ENCODE measurements at places on chromosomes 3 and 15.

GRCh38 chr3:146325170-146325569, 74.3 kb upstream of the PLSCR4 start:
- no peak for DNase-seq

GRCh38 chr3:171649911-171650592, 160.2 kb downstream of the PLD1 start:
- DNase-seq = no peak

- DNase-seq = no peak
Measured at GRCh38 chr3:9291821-9292410, 42.5 kb upstream of the SRGAP3 start.

- no peak for DNase-seq
Measured at GRCh38 chr3:133492159-133492741, 81.2 kb upstream of the CDV3 start.

GRCh38 chr3:193978486-193978885, 157.5 kb upstream of the HES1 start:
- no peak for DNase-seq

DNA sequence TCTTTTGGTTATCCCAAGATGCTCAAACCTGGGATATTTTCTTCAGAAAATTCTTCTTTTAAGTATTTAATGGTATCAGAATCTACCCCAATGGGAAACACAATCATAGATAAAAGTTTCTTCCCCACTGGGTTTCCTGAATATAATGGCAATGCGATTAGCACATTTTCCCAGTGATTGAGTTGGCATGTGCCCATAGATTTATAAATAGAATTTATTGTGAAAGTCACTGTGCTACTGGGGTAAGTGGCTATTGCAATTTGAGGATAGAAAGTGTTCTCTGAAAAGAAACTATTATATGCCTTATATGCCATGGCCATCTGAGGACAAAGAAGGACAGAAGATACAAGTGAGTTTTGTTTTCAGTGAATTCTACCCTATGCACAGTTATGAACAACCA, 99.0 kb upstream of the RBMS3 start:
- DNase-seq = no peak

GRCh38 chr3:106825962-106826605, 551.2 kb upstream of the CCDC54 start:
- DNase-seq = no peak

- DNase-seq = no peak
Measured at GRCh38 chr3:9387322-9387655, 10.1 kb upstream of the SETD5 start.

GRCh38 chr15:50181969-50182218, at the start of gene SLC27A2:
Gene SLC27A2 (plus strand): TSS chr15:50182196. CDS start chr15:50182428, 232 bp downstream.
- no peak for DNase-seq

- DNase-seq = no peak
Measured at GRCh38 chr15:101455291-101456025, 34.0 kb downstream of the PCSK6 start.

GRCh38 chr15:96142498-96142897, 188.0 kb upstream of the NR2F2 start:
- DNase-seq = no peak

DNA sequence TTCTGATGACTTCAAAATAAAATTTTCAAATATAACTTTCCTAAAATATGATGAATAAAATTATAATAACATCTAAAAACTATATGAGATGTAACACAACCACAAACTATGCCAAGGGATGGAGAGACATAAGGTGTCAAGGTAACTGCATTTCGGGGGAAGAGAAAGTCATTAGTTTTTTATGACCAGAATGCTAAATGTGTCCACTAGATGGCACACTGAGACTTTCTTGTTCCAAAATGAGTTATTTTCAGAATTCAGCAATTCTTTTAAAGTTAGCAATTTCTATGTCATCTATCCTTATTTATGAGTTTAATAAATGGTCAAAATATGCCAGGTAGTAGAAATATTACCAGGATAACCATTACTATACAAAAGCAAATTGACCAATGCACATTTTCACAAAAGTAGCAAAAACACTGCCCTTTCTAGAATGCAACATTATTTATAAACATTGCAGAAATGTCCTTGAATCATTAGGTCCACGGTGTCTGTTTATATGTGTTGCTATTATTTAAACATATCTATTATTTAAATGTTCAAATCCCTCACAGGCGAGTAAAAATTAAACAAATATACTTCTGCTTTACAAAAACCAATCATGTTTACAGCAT, 374.2 kb downstream of the PLCL2 start:
- DNase-seq = no peak

- no peak for DNase-seq
Measured at GRCh38 chr15:80163217-80163616, 10.4 kb downstream of the FAH start.

DNA sequence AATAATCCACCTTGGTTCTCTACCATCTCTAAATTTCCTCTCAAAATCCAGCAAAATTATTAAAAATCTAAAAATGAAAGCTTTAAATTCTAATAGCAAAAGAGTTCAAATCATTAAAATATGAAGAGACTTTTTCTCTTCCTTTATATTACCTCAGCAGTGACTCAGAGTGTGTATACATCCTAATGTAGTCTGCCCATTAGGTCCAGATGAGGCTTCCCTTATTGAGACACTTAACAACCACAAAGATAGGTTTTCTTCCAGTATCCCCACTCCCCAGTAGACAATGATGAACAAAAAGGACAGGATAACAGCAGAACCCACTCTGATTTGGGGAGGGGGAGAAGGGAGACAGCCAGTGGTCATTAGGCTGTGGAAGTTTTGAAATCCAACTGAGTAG, 61.5 kb upstream of the DCBLD2 start:
- no peak for DNase-seq

DNA sequence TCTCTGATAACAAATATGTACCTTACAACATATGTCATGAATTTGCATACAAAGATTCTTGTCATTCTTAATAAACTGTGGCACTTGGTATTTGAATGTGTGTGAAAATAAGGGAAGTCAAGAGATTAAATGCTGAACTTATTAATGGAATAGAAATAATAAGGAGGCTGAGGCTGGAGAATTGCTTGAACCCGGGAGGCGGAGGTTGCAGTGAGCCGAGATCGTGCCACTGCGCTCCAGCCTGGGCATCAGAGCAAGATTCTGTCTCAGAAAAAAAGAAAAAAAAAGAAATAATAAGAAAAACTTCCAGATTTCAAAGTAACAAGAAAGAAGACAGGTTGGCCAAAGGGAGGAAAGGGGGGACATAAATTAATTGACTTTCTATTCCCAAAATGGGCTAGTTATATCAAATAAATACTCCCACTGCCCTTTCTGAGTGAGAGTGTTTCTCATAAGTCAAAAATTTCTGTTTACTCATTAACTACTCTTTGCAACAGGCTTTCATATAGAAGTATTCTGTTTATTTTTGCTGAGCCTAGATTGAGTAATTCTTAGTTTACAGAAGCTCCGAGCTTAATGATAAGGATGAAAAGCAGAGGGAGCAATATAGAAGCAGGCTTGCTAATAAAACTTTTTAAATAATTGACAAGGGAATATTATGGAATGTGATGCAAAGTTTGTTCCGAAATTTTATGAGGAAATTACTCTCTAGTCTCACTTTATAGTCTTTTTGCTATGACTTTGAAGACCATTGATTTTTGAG, 25.6 kb downstream of the KNG1 start:
- DNase-seq = no peak

DNA sequence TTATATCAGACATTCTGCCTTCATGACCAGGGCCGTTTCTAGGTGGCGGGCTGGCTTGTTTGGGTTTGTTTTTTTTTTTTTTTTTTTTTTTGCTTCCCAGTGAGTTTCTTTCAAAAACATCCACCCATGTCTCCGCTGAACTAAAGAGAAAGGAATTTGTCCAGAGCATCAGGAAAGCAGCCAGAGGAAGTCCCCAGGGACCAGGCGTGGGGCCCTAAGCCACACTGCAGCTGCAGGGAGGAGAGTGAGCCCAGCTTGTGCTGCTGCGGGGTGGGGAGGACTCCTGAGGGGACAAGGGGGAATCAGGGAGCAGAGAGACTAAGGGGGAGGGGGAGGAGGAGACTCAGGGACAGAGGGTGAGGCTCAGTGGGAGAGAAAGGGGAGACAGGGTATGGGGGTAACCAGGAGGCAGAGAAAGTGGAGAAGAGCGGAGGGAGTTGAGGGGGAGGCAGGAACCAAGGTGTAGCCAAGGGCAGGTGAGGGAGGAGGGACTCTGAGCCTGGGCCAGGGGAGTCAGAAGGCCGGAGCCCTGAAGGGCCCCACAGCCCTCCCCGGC, 49.5 kb downstream of the CYP11A1 start:
- no peak for DNase-seq

DNA sequence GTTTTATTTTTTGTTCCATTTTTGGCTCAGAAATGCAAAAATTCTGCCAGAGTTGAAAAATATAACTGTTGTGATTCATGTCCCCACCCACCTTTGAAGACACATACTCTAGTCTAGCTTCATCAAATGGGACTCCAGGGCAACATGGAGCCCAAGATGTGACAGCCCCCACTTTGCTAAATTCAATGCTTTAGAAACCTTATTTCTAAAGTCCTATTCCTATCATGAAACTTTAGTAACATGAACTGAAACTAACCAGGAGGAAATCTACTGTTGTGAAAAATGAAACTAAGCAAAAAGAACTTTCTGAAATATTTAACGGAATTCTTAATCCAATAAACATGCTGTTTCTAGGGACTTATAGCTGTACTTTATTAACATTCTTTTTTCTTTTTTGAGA, 20.3 kb downstream of the UBP1 start:
- no peak for DNase-seq

DNA sequence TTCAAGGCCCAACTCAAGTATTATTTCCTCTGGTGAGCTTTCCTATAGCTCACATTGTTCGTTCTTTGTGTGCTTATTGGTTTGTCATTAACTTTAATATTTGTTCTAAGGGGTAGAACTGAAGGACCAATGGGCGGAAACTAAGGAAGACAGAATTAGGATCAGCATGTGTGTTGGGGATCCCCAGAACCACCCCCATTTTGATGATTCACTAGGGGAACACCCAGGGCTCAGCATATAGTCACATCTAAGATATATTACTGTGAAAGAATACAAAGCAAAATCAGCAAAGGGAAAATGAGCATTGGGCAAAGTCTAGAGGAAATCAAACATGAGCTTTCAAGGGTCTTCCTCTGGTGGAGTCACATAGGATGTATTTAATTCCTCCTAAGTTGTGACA, 76.9 kb downstream of the TIMP4 start:
- no peak for DNase-seq

DNA sequence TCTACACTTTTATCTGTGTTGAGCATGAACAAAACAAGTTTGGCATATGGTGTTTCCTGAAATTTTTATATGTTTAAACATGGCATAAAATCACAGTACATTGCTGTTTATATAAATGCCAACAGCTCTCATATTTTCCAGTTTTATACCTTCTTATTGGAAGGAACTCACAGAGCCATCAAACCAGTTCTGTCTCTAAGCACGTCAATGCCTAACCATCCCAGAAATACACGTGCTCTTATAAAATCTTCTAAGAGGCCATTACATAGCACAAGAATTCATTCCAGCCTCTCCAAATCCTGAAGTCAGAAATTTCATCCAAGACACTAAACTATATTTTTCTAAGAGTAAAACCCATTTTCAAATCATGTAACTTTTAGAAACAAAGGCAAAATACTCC, 20.8 kb downstream of the SLC9A9 start:
- no peak for DNase-seq

DNA sequence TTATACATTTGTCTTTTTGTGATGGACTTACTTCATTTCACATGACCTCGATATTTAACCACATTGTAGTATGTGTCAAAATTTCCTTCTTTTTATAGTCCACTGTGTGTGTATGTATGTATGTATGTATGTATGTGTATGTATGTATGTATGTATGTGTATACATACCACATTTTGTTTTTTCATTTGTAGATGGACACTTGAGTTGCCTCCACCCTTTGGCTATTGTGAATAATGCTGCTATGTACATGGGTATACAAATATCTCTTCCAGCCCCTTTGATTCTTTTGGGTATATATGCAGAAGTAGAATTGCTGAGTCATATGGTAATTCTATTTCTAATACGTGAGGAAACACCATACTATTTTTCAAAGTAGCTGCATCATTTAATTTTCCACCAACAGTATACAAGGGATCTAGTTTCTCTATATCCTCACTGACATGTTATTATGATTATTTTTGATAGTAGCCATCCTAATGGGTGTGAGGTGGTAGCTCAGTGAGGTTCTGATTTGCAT, 228.2 kb downstream of the OPA1 start:
- no peak for DNase-seq

DNA sequence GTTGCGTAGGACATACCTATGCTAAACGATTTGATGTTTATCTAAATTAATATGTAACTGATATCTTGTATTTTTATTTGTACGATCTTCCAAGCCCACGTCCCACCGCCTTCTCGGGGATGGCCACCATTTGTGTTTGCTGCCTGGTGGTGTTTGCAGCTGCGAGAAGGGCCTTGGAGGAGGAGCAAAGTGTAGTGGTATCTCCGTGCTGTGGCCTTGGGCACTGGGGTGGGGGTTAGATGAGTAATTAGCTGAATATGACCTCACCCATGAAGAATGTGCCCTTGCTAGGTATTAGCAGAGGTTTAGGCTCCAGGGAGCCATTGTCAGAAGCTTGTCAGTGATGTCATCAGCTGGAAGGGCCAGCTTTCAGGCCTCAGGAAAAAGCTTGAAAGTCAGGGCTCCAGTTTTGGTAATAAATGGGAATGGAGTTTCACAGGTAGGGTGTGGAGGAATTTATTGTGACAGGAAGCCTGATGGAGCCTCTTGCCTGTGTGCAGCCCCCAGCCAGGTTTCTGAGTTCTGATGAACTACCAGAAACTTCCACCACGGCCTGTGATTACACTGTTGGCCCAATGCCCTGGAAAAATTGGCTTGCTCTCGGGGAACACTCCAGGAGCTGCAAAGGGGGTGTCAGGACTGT, 41.0 kb downstream of the FLNB start:
- DNase-seq = no peak

GRCh38 chr15:60973637-60974415, 255.3 kb downstream of the RORA start:
- DNase-seq = no peak

Measured in stimulated activated CD4-positive, alpha-beta T cell treated with anti-CD3 and anti-CD28 coated beads, Interleukin-15, amount 100 ng/mL, for 1 hour (primary cell).